Right lobe of liver (tissue), 6 donors: ENCODE measurements at places on chromosomes 5 and 9. TPM values are rescaled to one million over a fixed set of nuclear protein-coding genes. Genes with fewer than 3 reads are reported as not detected.

Gene ORM2
- total RNA-seq: 4,841 TPM

DNA sequence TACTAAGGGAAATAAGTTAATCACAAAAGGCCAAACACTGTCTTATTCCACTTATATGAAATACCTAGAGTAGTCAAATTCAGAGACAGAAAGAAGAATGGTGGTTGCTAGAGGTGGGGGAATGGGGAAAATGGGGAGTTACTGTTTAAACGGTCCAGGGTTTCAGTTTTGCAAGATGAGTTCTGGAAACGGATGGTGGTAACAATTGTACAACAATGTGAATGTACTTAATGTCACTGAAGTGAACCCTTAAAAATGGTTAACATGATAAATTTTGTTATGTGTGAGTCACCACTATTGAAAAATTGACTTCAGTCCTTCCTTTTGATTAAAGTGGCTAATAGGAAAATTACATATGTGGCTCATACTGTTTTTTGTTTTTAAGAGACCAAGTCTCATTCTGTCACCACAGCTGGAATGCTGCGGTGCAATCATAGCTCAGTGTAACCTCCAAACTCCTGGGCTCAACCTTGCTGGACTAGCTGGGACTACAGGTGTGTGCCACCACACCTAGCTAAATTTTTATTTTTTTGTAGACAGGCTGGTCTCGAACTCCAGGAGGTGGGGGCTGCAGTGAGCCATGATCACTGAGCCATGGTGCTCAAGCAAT lies 8.7 kb downstream of the UBQLN1 start:
- no peak for DNase-seq

- no peak for DNase-seq
Measured at GRCh38 chr5:76084496-76085242, 1.5 kb downstream of the SV2C start.

- no peak for DNase-seq
Measured at GRCh38 chr9:13501018-13501417, 221.5 kb upstream of the MPDZ start.

DNA sequence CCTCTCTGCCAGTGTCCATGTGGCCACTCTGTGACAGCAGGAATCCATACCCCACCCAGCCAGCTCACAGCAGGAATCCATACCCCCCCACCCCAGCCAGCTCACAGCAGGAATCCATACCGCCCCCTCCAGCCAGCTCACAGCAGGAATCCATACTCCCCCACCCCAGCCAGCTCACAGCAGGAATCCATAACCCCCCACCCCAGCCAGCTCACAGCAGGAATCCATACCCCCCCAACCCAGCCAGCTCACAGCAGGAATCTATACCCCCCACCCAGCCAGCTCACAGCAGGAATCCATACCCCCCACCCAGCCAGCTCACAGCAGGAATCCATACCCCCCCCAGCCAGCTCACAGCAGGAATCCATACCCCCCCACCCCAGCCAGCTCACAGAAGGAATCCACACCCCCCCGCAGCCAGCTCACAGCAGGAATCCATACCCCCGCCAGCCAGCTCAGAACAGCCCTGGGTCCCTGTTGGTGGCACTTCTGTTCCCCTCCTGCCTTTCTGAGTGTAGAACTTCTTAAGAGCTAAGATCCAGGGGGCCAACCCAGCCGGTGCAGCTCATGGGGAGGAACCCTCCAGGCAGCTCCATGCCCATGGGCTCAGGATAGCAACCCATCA lies 8.4 kb upstream of the RXRA start:
- no peak for DNase-seq

- DNase-seq: no peak
Measured at GRCh38 chr5:169762338-169763095, 125.4 kb downstream of the DOCK2 start.

Gene SPATA6L
- total RNA-seq: 7.3 TPM
